EH (cell line): ENCODE measurements at places on chromosomes 16 and 17.

DNA sequence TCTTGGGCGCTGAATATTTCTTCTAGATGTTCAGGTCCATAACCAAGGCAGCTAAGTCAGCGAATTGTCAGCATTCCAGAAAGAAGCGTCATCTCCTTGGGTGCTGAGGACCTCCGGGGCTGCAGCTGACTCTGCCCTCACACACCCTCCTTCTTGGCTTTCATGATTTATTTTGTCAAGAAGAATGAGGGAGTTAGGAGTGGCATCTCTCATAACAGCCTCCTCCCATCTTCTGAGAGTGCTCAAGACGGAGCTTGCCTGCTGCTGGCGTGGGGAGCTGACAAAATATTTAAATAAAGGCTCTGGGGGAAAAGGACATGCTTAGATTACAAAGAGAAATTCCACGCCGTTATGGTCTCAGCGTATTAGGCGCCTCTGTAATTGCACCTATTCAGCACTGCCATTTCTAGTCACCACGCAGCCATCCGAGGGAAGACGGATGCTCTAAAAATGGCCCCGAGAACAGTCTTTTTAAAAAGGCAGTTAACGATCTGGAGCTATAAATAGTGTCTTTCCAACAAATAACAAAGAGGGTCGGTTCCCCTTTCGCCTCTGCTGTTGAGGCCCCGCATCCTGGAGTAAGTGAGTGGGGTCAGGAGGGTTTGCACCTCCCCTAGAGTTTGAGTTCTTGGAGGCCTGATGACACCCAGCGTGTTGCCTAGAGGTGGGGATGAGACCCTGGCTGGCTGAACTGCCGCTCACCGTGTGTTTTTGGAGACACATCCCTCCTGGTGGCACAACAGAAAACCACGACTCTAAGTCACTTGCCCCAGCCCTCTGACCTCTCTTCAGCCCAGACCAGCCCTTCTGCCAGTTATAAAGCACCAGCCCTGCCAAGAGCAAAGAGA, 187.0 kb downstream of the CCDC182 start:
- DNase-seq, result peak; percentile 86

DNA sequence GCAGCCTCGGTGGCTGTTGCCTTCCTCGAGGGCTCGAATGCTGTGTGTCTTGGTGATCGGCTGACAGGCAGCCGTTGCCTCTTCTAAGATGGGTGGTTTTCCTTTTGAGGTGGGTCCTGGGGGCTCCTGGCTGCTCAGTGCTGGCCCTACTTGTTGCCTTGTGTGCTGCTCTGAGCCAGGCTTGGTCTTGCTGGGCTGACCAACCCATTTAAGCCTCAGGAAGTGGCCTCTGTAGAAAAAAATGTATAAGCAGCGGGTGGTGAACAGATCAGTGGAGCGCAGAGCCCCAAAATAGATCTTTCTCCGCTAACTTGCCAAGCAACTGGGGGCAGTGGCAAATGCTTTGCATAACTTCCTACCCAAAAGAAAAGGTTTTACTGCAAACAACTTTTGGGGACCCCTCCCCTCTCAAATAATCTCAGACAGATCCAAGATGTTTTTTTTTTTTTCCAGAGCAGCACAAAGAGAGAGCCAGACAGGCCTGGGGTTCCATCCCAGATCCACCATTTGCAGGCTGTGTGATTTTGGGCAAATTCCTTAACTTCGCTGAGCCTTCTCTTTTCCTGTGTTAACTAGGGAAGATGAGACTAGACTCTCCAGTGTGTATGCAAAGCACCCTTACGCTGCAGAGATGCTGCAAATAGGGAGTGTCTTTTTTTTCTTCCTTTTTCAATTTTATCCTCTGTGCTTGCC, 42.5 kb downstream of the PLCG2 start:
- no peak for DNase-seq

- DNase-seq, result no peak
These were observed 53.2 kb downstream of the BMERB1 start for GRCh38 chr16:15487336-15488284.

GRCh38 chr16:3174618-3175148, 13.3 kb upstream of the OR1F1 start:
- DNase-seq, result no peak

DNA sequence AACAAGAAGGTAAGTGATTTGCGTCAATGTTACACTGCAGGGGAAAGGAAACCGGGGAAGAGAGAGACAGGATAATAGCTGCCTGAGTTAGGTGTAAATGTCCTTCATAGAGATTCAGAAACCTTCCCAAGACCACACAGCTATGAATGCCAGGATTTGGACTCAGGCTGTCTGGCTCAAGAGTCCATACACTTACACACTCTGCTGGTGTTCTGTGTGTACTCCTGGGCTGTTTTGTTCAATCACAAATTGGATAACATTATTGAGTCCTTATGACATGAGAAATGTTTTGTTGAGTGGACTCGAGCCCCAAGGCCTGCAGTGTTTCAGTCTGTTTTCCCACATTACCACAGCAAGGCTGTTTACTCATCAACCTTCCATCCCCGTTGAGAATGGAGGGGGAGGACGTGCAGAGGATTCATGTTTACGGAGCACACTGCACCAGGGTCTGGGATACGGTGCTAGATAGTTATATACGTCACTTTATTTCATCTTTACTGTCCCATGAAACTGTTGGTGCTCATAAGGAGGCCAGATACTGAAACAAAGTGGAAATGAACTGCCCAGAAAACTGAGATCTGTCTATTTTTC, 450.8 kb downstream of the HAPSTR1 start:
- no peak for DNase-seq

- DNase-seq, result no peak
These were observed 12.5 kb downstream of the RARA start for GRCh38 chr17:40321524-40321929.

GRCh38 chr17:28347261-28347891, 10.0 kb downstream of the POLDIP2 start:
- peak; percentile 95 for DNase-seq

DNA sequence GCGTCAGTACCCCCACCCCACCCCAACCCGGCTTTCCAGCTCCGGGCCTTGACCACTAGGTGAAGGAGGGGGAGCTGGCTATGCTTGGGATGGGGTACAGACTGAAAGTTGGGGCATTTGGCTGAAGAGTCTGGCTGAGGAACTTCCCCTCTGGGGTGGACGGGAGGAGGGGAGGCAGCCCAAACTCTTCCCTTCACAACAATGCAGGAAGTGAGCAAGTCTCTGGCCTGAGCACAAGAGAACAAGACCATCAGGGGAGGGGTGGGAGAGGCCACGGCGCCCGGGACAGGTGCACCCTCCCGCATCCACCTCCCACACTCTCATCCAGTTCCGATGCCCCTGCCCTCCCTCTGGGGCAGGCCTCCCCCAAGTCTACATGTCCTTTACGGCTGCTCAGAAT, 5.6 kb downstream of the USH1G start:
- no peak for DNase-seq

DNA sequence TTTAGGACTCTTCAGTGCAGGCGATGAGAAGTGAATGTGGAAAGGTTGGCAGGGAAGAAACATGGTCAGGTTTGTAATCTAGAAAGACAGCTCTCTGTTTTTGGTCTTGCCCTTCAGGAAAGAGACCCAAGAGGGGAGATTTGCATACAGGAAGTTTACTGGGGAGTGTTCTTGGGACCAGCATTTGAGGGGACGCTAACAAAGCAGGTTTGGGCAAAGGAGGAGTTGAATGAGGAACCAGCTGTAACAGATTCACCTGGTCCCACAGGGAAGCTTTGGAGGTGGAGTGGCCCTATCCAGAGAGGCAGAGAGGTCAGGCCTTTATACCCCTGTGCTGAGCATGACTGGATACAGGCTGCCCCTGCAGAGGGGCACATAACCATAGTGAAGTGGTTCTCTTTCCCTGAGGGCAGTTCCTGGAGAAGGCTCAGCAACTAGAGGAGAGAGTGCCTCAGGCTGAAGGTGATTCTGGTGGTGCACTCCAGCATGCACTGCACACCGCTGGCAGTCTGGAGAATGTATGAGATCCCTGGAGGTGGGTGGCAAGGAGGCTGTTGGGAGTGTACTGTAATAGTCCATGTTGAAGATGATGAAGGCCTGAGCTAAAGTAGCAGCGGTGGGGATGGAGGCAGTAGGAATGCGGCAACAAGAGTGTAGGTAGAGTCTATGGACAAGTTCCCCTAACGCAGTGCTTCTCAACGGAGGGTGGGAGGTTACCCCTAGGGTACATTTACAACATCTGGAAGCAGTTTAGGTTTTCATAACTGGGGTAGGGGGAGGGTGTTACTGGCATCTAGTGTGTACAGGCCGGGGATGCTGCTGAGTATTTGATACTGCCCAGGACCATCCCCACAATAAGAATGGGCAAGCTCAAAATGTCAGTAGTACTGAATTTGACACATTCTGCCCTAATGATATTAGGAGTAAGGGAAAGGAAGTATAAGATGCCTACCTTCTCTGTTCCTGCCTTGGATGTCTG, 37.2 kb downstream of the MAP2K6 start:
- no peak for DNase-seq

GRCh38 chr17:72714357-72714966, 378.0 kb downstream of the SLC39A11 start:
- no peak for DNase-seq

- DNase-seq, result no peak
These were observed 461.0 kb upstream of the C16orf82 start for GRCh38 chr16:26605626-26606271.

DNA sequence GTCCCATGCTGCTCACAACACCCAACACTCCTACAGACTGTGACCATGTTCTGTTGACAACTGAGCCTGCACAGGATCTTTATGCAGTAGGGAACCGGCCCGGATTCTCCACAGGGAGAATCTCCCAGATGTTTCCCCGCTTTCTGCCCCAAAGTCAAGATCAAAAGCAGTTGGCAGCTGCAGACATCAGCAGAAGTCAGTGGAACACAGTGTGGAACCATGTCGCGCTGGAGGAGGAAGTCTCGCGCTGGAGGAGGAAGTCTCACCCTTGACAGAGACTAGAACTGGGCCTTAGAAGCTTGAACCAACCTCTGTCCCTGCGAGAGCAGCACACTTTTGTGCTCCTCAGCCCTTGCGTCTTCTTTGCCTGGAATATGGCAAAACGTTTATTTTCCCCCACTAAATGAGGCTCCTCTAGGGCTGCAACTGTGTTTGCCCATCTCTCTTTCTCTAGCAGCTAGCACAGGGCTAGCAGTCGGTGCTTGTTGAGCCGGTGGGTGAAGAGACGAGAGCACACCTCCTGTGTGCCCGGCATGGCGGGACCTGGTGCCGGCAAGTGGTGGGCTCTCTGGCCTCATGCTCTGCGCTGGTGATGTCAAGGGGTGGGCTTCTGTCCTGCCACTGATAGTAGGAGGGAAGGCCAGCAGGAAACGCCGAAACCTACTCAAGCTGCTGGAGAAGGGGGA, 2.1 kb upstream of the MRC2 start:
- no peak for DNase-seq

DNA sequence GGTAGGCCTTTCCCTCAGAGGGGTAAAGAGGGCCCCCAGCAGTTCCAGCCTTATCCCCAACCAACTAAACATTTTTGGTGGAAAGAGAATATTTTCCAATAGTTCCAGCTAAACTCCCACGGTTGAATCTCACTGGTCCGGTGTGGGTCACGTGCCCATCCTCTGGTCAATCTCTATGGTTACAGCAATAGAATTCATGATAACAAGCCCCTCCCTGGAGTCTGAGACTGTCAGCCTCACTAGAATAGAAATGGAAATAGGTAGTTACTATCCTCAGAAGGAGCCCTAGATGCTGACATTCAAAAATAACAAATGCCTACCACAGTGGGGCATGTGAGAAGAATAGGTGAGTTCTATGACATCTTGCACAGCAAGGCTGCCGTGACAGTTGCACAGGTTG, 37.5 kb upstream of the LITAF start:
- no peak for DNase-seq

- peak; percentile 62 for DNase-seq
These were observed 49.9 kb upstream of the COX10 start for GRCh38 chr17:14019186-14019956.

- no peak for DNase-seq
These were observed 63.6 kb upstream of the KIFC3 start for GRCh38 chr16:57865746-57866528.

- DNase-seq, result no peak
These were observed 116.3 kb downstream of the IRX5 start for GRCh38 chr16:55046916-55047315.

DNA sequence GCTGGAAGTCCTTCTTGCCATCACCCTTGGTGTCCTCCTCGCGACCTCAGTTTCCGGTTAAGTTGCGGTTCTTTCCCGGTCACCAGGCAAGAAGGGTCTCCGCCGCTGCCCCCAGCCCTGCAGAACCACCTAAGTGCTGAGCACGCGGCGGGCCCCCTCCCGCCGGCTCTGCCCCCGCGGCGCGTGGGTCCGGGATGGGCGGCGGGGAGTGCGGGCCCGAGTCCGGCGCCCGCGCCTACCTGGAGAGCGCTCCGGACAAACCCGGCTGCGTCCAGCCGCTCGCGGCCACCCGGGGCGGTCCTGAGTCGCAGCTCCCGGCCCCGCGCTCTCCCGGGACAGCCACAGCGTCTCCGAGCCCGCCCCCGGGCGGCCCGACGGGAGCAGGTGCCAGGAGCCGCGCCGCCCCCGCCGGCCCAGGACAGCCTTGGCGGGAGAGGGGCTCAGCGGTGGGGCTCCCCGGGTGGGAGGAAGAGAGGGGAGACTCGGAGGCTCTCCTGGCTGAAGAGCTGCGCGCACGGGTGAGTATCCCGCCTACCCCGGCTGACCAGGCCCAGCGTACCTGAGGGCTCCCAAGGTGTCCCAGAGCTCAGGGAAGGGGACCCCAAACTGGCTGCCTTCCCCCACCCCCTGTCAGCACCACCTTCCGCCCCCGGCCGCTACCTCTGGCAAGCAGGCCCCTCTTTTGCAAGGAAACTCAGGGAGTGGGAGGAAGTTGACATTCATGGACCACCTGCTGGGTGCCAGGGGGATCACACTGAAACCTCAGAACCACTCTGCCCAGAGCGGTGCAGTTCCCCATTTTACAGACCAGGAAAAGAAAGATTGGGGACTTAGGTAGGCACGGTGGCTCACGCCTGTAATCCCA, 22.2 kb upstream of the C17orf113 start:
- peak; percentile 18 for DNase-seq

DNA sequence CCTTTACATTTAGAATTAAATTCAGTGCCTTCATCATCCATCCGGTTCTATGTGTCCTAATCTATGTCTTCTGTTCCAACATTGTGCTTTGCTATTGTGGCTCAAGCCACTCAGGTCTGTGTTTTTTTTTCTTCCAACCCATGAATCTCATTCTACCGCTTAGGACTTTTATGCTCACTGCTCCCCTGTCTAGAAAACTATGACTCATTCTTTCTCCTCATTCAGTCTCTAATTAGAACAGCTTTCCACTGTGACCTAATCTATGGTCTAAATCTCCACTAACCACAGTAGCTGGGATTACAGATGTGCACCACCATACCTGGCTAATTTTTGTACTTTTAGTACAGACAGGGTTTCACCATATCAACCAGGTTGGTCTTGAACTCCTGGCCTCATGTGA, 418.7 kb downstream of the KCNJ2 start:
- DNase-seq, result no peak
